Central memory CD8-positive, alpha-beta T cell (primary cell): ENCODE measurements at places on chromosomes 6 and 20.

GRCh38 chr6:53315086-53315724 lies 33.5 kb downstream of the ELOVL5 start:
- no peak for DNase-seq

GRCh38 chr20:31764641-31765305 lies 25.7 kb downstream of the TPX2 start:
- DNase-seq, result no peak

DNA sequence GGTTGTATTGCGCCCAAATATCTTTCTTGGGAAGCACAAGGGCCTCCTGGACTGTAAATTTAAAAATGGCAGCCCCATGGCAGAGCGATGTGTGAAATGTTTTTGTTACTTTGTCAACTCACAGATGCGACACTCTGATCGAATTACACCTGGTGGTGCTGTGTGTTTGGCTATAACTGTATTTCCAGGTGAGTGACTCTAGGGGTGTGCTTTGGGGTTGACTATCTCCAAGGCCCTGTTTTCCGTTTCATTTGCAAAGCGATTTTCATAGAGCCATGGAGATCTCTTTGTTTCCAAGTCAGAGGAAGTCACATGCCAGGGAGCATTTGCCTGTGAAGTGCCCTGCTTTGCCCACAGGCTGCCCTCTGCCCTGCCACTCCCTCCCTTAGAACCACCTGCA lies 93.5 kb downstream of the CDC5L start:
- no peak for DNase-seq

- no peak for DNase-seq
Measured at GRCh38 chr6:125512621-125513020, 210.9 kb upstream of the HDDC2 start.

DNA sequence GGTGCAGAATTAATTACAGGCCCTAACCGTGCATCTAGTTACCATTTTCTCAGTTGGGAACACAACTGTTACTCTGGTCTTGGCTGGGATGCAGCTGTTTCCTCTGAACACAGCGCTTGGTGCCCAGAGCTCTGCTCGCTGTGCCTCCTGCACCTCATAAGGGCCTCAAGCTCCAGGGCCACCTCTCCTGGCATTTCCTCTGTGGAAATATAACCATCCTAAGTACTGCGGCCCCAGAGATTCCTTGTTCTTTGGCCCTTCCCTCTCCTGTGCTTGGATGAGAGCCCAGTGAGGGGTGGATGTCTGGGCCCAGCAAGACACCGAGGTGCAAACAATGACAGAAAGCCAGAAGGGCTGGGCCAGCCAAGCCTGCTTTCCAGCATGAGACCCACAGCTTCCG lies 169.9 kb upstream of the CST7 start:
- no peak for DNase-seq

DNA sequence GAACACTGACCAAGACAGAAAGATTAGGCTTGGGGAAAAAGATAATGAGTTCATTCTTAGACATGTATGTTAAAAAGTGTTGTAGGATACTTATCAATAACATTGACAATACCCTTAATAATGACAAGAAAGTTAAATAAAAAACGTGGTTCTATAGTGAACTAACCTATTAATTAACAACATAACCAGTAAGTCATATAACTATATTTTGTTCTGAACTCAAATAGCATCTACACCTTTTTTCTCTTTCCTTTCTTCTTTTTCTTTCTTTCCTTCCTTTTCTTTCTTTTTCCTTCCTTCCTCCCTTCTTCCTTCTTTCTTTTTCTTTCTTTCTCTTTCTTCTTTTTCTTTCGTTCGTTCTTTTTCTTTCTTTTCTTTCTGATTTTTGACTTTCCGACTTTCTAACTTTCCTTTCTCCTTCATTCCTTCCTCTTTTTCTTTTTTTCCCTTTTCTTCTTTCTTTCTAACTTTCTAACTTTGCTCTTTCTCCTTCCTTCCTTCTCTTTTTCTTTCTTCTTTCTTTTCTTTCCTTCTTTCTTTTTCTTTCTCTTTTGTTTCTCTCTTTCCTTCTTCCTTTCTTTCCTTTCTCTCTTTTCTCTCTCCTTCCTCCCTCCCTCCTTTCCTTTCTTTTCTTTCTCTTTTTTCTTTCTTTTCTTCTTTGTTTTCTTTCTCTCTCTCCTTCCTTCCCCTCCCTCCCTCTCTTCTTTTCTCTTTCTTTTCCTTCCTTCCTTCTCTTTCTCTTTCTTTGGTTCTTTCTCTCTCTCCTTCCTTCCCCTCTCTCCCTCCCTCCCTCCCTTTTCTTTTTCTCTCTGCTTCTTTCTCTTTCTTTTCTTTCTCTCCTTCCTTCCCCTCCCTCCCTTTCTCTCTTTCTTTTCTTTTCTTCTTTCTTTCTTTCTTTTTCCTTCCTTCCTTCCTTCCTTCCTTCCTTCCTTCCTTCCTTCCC lies 24.6 kb downstream of the PRSS35 start:
- DNase-seq, result no peak

GRCh38 chr6:26199773-26200764 lies 112.8 kb downstream of the HFE start:
- no peak for DNase-seq

- no peak for DNase-seq
Measured at GRCh38 chr6:165858586-165858985, 195.5 kb upstream of the PDE10A start.

DNA sequence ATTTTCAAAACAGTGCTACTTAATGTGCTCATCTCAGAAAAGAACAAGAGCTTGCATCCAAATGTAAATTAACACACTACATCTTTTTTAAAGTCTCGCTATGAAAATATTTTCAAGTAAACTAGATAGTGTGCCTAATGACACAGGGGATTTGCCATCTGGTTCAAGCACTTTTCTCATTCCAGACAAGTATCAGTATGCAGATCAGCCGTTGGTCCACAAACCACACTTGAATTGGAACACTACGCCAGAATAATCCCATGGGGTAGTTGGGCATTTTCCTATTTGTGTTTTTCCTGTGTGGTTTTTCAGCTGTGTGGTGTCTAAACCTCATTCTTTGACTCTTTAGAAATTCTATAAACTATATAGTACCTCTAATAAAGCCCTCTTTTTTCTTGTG lies 256.2 kb downstream of the EPHA7 start:
- no peak for DNase-seq

- DNase-seq, result no peak
Measured at GRCh38 chr6:5119090-5119951, 34.2 kb downstream of the PPP1R3G start.

GRCh38 chr20:49248879-49249665 lies 28.8 kb downstream of the ZNFX1 start:
- no peak for DNase-seq

GRCh38 chr6:109048176-109048575 lies 46.5 kb downstream of the SESN1 start:
- no peak for DNase-seq

- no peak for DNase-seq
Measured at GRCh38 chr20:10498200-10498599, 63.1 kb downstream of the SLX4IP start.

- DNase-seq, result no peak
Measured at GRCh38 chr6:33707771-33708170, 3.7 kb downstream of the UQCC2 start.

DNA sequence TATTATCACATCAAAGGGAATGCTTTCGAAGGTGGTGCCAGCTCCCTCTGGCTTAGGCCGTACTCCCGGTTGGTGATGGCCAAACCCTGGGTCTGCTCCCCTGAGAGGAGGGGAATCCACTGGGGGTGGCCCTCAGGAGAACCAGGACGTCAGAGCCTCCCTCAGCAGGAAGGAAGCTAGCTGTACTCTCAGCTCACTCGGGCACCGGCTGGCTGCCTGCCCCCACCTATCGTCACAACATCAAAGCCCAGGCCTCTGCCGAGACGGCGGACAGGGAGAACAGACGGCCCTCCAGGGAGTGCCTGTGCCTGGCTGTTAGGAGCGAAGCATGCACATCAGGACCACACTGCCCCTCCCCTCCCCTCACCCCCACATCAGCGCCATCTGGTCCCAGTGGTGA lies 9.2 kb upstream of the PGC start:
- no peak for DNase-seq
